ENCODE measurements at places on chromosomes 7 and 10.

- DNase-seq, result peak; percentile 61
These were observed 649 bp downstream of the ACTR3B start for GRCh38 chr7:152759949-152760853.

DNA sequence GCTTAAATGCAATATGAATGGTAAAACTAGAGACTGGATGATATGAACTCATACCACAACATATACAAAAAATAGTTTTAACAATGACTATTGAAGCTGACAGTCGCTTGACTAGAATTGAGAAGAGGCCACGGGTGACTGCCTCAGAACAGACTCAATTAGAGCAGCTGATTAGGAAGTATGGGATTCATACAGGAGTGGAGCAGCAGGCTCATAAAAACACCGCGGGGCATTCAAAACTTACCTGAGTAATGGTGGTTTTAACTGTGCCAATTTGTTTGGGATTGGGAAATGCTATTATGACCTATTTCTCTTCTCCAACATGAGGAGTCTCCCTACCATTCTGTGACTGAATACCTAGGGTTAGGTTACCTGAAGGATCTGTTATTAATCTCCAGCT lies 2.1 kb downstream of the CADPS2 start:
- no peak for DNase-seq

DNA sequence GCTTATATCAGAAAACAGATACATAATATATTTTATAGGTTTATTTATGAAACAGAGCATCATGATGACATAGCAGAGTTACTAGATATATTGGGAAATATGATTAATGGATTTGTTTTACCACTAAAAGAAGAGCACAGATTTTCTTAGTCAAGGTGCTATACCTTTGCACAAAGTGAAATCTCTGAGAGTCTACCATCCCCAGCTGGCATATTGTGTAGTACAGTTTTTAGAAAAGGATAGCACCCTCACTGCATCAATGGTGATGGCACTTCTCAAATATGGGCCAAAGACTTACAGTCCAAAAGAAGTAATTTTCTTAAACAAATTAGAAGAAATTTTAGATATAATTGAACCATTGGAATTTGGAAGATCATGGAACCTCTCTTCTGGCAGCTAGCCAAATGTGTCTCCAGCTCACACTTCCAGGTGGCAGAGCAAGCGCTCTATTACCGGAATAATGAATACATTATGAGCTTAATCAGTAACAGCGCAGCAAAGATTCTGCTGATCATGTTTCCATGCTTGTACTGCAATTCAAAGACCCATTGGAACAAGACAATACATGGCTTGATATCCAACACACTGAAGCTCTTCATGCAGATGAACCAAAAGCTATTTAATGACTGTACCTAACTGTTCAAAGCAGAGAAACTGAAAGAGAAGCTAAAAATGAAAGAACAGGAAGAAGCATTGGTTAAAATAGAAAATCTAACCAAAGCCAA lies 21.9 kb upstream of the CREB3L2 start:
- no peak for DNase-seq

GRCh38 chr10:102997998-102998397 lies 79.9 kb downstream of the CNNM2 start:
- no peak for DNase-seq

- no peak for DNase-seq
These were observed 626.5 kb upstream of the AUTS2 start for GRCh38 chr7:68971634-68972340.

DNA sequence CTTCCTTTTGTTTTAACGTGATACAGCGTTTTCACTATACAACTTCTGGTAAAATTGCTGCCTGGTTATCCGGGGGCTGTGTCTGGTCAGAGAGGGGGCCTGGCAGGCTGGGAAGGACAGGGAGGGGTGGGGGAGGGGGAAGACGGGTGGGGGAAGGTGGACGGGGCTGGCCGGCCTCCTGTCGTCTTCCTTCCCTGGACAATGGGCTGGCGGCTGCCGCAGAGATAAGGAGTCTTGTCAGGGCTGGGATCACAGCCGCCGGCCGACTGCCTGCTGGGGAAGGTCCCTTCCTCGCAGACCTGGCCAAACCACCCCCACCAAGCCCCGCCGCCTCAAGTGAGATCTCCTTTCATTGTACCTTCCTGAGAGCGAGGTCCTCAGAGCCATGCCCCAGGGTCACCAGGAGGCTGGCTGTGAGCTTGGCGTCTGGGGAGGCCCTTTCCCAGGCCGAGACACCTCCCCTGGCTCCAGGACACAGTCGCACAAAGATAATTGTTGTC lies 151.2 kb upstream of the TNRC18 start:
- no peak for DNase-seq

DNA sequence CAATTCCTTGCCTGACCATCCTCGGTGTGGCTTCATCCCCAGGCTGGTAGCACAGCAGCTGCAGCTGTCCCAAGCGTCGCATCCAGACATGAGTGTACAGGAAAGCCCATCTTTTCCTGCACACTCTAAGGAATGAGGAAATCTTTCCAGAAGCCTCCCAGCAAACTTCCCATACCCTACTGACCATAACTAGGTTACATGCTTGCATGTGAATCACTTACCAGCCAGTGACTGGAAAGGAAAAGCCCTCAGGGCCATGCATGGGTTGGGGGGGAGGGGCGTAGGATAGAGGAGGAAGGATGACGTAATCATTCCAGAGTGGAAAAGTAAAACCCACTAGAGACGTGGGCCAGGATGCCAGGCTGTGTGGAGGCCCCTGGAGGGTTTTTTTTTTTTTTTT lies 18.9 kb upstream of the ZNF212 start:
- DNase-seq, result no peak

DNA sequence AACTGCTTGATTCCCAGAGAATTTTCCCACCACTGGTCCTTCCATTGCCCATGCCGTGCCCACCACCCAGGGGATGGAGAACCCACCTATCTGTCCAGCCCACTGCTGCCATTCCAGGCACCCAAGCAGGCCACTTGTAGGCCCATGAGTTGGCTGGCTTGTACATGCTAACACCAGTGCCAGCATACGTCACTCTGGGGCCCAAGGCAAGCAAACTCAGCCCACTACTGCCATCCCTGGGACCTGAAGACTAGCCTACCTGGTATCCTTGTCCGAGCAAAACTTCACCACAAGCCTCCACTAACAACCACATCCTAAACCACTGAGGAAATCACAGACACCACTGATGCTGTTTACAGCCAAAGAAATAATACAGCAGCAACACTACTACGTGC lies 44.7 kb upstream of the CDK6 start:
- no peak for DNase-seq

- DNase-seq, result no peak
These were observed 43.4 kb downstream of the GRK5 start for GRCh38 chr10:119250641-119251314.

- peak; percentile 91 for DNase-seq
These were observed 26.4 kb downstream of the MYL10 start for GRCh38 chr7:101602484-101603241.

DNA sequence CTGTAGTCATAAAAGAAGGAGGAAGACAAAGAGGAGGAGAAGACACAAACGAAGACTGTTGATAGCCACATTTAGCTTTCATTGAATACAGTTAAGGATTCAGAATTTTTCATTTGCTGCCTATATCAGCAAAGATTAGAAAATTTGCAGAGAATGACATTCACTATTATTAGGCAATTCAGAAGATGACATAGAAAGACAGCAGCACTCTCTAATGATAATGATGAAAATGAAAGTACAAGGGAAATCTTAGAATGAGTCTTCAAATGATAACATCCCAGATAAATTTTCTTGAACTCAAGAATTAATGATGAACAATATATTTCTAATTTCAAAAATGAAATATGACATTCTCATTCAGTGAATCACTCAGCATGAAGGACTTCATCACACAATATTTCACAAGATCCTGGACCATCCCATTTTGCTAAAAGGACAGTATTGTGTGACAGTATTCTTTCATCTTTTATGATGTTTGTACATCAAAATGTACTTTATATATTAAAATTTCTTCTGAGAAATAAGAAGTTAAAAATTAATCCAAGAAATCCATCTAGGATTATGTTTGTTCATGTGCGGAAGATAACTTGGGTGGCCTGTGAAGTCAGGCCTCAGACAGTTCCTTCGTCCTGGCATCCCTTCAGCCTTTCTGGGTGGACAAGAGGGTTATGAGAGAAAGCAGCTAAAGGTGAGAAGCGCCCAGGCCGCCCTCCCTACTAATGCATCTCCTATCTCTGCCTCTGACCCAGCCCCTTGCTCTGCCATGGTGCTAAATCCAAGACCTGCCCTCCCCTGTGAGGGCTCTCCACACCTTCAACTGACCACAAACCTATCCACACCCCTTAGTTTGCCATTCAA lies 47.4 kb upstream of the CAMK2B start:
- DNase-seq, result no peak

- peak; percentile 56 for DNase-seq
These were observed 46.1 kb upstream of the ZMIZ1 start for GRCh38 chr10:79022565-79023230.

DNA sequence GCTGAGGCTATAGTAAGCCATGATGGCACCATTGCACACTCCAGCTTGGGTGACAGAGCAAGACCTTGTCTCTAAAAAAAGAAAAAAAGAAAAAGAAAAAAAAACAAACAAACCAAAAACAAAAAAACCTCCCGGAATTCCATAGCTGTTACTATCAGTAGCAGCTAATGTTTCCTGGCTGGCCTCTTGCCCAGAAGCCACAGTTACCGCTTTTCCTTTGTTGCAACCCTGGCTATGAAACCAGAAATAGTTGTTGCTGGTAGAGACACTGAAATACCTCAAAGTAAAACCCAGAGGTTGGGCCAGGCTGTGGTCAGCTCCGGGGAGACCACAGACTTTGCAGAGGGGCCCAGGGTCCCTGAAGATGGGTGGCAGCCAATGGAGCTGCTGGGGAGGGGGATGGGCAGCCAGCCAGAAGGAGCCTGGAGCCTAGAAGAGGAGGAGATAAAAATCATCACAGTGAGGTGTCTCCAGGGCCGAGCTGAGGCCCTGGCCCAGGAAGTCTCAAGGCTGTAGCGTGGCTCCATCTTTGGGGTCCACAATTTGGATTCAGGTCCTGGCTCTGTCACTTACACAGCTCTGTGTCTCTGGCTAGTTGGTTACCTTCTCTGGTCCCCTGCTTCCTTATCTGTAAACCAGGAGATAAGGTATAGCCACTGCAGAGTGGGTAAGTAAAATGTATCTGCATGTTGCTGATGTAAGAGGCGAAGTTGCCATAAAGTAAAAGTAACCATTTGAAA lies 3.4 kb upstream of the CHST12 start:
- no peak for DNase-seq

- DNase-seq, result no peak
These were observed 100.7 kb downstream of the CDK6 start for GRCh38 chr7:92735707-92736106.

DNA sequence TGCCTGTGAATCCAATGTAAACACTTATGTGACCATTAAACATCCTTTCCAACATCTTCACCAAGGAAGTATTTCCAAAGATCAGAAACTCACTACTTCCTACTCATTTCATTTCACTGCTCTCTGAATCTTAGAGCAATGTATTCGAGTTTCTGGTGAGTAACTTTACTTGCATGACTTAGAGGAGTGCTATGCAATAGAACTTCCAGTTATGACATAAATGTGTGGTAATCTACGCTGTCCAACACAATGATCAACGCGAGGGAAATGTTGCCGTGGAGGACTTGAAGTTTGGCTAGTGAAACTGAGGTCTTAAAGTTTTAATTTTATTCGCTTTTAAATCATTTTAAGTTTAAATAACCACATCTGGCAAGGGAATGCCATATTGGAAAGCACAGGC lies 1326.3 kb downstream of the XPNPEP1 start:
- DNase-seq, result no peak

GRCh38 chr7:5631152-5631551 lies 150.3 kb downstream of the RNF216 start:
- no peak for DNase-seq

GRCh38 chr10:88793712-88794299 lies 8.7 kb upstream of the LIPM start:
- no peak for DNase-seq

Measured in NAMALWA (cell line).